ENCODE measurements at places on chromosomes 7 and 10.

- DNase-seq, result no peak
These were observed 239.6 kb upstream of the KLF14 start for GRCh38 chr7:130973637-130974036.

DNA sequence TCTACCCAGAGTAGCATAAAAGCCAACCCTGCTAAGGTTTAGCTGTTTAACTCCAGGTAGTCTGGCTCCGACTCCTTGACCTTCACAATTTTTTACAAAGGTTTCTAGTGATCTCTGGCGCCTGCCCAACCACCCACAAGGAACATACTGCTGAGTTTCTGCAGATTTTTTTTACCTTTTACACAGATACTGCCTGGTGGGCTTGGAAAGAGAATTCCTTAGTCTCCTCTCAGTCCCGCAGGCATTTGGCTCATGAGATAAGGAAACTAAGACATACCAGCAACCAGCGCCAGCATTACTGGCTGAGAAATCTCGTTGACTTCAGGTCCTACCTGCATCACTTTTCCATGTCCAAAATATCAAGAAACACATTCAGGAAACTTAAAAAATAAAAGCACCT lies 51.1 kb upstream of the LYZL1 start:
- DNase-seq, result no peak

DNA sequence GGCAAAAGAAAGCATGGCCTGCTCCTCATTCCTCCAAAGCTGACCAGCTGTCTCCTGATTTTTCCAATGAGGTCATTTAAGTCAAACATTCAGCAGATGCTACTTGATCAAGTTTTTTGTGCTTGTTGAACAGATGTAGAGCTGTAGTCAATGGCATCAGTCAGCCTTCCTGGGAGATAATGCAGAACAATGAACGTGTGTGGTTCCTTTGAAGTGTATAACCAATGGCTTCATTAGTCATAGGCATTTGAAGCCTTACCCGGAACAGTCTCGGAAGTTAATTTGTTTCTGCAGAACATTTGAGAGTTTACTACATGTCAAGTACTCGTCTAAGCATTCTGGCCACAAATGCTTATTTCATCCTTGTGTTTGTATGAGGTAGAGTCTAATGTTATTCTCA lies 227.1 kb downstream of the ADRA2A start:
- no peak for DNase-seq

GRCh38 chr7:7771452-7771851 lies 53.0 kb upstream of the RPA3 start:
- no peak for DNase-seq

- DNase-seq, result peak; percentile 43
These were observed 108.5 kb upstream of the TMEM168 start for GRCh38 chr7:112898432-112899290.

DNA sequence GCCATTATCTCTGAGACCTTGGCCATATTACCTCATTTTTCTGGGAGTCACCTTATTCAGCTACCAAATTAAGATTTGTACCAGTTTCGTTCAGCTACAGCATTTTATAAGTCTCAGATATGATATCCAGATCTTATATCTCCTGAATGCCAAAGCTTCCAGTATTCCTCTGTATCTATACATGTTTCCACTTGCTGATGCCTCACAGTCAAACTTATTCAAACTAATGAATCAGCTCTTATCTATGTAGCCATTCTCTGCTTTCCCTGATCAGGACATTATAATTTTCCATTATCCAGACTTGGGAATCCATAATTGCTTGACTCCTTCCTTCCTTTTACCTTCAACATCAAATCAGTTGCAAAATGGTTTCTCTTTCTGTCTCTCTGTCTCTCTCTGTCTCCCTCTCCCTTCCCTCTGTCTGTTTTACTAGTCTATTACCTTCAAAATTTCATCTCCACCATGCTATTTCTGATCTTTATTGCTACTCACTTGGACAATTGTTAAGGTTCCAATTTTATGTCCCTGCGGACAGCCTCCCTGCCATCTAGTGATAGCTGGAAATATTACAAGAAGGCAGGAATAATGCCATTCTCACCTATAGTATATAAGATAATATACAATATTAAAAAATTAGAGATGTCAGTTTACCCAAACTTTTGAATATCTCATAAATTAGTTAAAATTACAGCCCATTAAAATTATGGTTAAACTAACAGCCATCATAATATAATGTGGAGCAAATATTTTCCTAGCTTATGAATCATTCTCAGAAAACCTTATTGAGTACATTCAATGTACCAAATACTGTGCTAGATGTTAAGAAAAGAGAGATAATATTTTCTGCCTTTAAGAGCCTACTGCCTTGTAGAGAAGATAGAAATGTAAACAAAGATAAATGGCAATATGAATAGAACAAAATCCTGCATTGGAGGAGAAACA lies 89.8 kb downstream of the PCLO start:
- DNase-seq, result no peak

GRCh38 chr7:97733276-97734161 lies 1.6 kb downstream of the TAC1 start:
- no peak for DNase-seq

DNA sequence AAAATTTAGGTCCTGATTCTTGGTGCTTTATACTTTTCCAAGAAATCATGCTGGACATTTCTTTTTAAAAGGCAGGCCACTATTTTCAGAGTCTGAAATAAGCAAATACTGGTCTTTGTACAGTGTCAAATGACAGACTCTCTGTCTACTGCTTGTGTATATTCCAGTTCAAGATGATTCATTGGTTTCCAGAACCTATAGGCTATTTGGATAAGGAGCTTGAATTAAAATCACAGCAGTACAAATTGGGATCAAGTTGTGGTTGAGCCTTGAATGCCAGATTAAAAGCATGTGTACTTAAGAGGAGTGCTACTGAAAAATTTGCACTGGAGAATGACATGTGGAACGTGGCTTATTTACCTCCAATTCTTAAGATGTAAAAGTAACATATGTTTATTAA lies 10.7 kb downstream of the KMT2E start:
- no peak for DNase-seq

- DNase-seq, result no peak
These were observed 79.1 kb downstream of the ZNF365 start for GRCh38 chr10:62453274-62453673.

- DNase-seq, result no peak
These were observed 620 bp upstream of the IMPDH1 start for GRCh38 chr7:128410451-128410753.

DNA sequence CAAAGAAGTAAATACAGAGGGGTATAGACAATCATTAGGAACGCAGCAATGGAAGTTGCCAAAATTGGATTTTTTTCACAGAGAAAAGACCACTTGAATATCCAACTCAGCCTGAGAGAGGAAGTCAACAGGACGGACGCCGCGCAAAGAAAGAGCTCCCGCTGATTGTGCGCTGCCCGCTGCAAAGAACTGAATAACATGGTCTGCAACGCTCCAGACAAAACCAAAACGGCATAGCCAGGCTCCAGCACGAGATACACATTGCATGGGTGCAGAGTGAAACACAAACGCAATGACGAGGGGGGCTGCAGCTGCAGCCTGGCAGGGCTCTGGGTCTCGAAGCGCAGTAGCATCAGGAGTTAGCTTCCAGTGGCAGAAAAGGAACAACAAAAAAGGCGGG lies 113.9 kb upstream of the MGMT start:
- no peak for DNase-seq

DNA sequence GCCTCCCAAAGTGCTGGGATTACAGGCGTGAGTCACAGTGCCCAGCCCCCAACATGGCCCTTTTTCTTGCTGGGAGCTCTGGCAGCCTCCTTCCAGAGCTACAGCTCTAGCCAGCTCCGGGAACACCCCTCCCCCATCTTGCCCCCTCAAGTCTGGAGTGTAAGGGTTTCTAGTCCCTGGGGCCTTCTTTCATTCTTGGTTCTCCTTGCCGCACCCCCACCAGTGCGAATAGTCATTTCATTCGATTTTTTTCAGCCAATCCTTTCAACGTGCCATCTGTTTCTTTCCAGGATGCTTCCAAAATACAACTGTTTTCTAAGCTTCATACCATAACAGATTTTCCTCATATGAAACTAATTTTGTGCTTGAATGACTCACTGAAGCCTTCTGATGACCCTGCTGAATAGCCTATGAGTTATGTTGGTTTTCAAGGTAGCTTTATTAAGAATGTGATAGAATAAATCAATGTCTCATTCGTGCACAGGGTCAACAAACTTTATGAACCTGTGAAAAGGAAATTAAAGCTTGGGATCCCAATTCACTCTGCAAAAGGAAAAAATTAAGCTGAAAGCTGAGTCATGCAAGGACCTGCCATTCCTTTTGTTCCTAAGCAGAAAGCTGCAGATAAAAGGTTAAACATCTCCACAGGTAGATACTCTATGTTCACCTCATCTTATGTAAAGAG lies 38.6 kb downstream of the CDC14C start:
- no peak for DNase-seq

DNA sequence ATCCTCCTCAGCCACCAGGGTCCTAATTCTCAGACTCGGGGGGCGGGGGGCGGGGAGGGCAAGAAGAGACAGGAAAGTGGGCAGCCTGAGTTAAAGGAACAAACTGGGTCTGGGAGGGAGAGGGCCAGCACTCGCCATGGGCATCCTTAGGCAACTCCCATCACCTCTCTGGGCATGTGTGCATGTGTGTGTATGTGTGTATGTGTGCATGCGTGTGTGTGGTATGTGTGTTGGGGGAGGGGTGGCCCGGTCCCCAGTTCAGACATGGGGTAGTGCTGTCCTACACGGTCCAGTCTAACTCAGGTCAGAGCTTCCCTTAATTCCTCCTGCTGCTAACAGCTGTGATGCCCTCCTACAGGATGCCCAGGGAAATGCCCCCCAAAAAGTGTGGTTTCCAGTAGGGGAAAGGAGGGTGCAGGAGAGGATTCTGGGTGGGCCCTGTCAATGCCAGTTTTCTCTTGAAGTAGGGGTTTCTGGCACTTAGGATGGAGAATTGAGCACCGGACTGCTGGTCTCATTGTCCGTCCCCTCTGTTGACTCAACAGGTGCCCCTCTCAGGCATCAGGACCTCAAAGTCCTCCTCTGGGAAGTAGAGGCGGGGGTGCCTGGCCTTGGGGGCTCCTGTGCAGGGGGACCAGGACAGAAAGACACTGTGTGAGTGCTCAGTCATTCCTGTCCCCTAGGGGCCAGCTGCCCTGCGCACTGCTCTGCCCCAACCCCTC lies 15.1 kb upstream of the ZMIZ1 start:
- no peak for DNase-seq

- no peak for DNase-seq
These were observed 126.6 kb upstream of the BET1 start for GRCh38 chr7:94130716-94131115.

GRCh38 chr7:114182837-114183236 lies 231.8 kb upstream of the FOXP2 start:
- no peak for DNase-seq

DNA sequence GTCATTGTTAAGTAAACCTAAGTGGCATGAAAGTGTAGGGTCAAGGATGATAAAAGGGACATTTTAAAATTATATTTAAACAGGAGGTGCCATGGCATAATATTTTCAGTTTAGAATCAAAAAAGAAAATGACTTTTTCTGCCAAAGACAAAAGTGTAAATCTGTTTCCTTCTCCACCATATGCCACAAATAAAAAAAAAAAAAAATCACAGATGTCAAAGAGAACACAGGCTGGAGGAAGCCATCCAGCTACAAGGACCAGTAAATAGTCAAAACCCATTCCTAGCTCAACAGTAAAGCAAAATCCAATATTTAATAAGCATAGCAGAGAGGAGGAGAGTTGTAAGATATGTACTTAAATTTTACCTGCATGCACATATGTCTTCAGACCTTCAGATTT lies 321.3 kb upstream of the TMEM229A start:
- no peak for DNase-seq

DNA sequence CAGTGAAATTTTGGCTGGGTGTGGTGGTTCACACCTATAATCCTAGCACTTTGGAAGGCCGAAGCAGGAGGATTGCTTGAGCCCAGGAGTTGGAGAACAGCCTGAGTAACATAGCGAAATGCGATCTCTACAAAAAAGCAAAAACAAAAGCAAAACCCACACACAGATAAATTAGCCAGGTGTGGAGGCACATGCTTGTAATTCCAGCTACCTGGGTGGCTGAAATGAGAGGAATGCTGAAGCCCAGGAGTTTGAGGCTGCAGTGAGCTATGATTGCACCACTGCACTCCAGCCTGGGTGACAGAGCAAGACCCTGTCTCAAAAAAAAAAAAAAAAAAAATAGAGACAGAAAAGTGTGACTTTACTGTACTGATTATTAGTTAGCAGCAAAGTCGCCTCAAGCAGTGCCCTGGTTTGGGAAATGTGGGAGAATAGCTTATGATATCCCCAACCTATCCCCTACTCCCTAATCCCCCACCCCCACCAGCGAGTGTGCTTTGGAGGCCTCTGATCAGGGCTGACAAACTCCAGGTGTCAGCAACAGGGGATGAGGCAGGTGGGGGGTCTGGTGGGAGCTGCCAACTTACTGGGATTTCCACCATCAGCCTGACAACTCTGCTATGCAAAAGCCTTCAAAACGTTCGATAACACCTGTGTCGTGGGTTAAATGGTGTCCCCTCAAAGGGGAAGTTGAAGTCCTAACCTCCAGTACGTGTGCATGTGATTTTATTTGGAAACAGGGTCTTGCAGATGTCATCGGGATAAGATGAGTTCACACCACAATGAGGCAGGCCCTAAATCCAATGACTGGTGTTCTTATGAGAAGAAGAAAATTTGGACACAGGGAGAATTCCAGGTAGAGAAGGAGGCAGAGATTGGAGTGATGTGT lies 124.7 kb upstream of the SDK1 start:
- no peak for DNase-seq

DNA sequence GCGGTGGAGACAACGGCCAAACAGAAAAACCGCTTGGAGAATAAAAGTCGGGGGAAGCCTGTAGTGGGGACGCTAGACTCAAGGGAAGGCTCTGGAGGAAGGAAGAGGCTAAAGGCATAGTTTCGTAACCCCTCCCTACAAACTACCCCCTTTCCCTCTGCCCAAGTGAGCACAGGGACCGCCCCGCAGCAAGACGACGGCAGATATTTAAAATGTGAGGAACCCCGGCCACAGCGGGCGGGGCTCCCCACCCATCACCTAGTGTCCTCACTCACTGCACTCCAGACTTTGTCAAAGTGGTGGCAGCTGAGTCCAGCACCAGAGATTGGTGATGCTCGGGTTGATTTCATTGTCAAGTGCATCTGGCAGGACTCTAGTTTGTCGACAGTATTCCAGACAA lies 69.1 kb downstream of the PRKAG2 start:
- no peak for DNase-seq

DNA sequence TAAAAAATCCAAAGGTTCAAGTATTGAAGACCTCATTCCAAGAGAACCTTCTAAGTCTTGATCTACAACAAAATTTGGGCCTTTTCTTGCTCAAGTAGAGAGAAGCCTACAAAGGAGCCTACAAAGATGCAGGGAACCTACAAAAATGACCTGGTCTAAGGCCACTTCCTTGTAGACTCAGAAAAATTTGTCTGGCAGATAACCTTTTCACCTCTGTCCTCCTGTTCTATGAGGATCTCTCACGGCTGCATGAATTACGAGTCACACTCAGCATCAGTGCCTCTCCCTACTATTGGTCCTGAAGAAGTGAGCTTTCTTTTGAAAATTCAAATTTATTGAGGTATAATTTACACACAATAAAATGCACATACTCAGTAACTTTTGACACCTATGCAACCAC lies 29.3 kb downstream of the CCNJ start:
- DNase-seq, result no peak

- no peak for DNase-seq
These were observed 31.0 kb downstream of the DENND2A start for GRCh38 chr7:140609646-140610045.
